ENCODE measurements at places on chromosomes 2 and 18. TPM values are rescaled to one million over a fixed set of nuclear protein-coding genes. Genes with fewer than 3 reads are reported as not detected.

The RBM45 gene
- 11.6 TPM for total RNA-seq

- no peaks in the 10 kb centered on the region for H3K27me3 ChIP-seq
- no peak overlapping the region for H3K4me3 ChIP-seq
- DNase-seq: peak; percentile 31
Observed at GRCh38 chr18:45166341-45166835, 448.9 kb upstream of the SLC14A2 start.

The DSG1 gene
- total RNA-seq: not detected

DNA sequence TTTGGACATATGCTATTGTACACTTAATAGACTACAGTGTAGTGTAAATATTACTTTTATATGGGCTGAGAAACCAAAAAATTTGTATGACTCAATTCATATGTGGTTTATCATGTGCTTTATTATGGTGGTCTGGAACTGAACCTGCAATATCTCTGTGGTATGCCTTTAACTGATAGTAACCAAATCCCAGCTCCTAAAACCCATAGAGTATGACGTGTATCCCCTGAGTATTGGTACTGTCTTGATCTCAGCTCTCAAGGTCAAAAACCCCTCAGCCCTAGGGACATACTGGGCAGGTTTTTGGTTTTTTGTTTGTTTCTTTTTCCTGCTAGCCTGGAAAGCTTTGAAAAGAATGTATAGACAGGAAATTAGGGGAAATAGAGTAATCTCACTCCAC is 42.2 kb upstream of the ARHGAP15 start:
- no peak overlapping the region for H3K4me3 ChIP-seq
- no peaks in the 10 kb centered on the region for H3K36me3 ChIP-seq
- H3K4me1 ChIP-seq: no peaks in the 10 kb centered on the region

DNA sequence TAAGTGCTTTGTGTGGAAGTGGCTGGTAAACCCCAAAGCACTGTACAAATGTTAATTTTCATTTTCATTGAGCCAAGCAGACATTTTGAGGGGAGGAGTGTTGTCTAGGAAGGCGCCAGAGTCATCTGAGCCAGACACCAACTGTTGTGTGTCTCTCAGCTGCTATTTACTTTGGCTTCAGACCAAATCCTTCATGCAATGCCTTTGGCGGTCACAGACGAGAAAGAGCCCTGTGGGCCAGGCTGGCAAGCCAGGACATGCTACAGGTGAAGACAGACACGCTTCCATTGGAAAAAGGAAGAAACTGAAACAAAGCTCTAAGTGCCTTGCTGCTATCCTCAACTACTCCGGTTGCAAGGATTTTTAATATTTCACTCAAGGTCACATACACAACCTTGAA is 115.4 kb upstream of the CDC42EP3 start:
- H3K4me3 ChIP-seq: no peak overlapping the region
- no peaks in the 10 kb centered on the region for H3K27me3 ChIP-seq
- H3K27ac ChIP-seq: no peak overlapping the region

DNA sequence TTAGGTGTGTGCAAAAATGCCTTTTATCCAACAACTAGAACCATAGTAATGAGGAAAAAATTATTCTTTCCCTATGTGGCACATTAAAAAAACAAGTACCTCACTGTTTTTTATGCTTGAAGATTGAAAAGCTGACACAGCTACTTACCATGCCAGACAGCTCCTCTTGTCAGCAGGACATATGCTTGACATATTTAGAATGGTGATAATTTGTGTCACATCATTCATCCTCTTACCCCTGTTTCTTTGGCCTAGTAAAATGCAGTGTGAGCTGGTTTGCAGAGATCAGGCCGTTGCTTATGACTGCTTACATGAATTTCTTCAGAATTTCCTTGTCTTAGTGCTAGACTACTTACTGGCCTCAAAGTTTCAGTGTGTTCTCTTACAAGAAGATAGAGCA is 869.9 kb downstream of the LRP1B start:
- no peak for DNase-seq
- H3K4me1 ChIP-seq: no peaks in the 10 kb centered on the region
- H3K27ac ChIP-seq: no peak overlapping the region
- H3K27me3 ChIP-seq: no peaks in the 10 kb centered on the region
- no peaks in the 10 kb centered on the region for H3K36me3 ChIP-seq

DNA sequence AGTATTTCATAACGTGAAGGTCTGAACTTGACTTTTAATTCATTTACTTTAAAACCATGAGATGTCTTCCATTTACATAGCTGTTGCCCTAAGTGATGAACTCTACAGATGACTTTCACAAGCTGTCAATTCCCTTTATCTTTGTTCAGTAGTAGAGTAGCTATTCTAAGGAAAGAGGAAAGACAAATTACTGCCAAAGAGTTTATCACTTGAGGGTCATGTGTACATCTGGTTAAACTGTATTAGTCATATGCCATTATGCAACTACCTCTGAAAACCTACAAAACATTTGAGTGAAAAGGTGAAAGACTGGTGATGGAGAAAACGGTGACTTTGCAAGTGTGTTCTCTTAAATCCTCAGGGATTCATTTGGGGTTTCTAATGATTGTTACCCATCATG is 763.9 kb downstream of the TMEM182 start:
- H3K4me3 ChIP-seq: no peak overlapping the region
- no peak overlapping the region for H3K27ac ChIP-seq
- H3K36me3 ChIP-seq: no peaks in the 10 kb centered on the region
- no peaks in the 10 kb centered on the region for H3K27me3 ChIP-seq
- DNase-seq: no peak

DNA sequence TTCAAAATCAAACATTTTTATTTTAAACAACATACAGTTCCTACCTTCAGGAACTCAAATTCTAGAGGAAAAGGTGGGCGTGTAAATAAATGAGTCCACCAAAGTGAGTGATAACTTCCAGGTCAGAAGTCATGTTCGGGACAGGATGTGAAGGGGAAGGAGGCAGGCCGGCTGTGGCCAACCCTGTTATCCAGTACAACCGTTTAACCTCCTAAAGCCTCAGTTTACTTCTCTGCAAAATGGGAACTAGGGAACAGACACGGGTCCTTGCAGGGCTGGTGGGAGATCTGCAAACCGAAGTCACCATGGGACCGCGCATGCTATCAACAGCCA is 373 bp downstream of the EIPR1 start:
- peaks cover 15% of the 10 kb centered on the region for H3K4me1 ChIP-seq
- peaks cover 42% of the 10 kb centered on the region for H3K36me3 ChIP-seq
- H3K4me3 ChIP-seq: peak overlapping the region; percentile 96
- DNase-seq: no peak

The MTCL1 gene
- 297 TPM for total RNA-seq

DNA sequence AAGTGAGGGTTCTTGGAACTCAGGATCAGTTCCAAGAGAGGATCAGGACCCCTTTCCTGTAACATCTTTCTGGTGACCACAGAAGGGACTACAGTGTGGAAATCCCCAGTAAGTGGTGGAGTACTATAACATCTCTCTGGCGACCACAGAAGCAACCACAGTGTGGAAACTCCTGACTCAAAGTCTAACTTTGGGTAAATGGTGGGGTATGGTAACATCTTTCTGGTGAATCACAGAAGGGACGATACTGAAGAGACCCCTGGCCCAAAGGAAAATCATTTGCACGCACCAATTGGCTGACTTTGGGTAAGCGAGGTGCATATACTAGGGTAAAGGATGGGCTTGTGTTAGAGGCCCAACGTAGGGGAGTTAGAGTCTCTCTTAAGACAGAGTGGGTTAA is 56.3 kb upstream of the GULP1 start:
- no peak for DNase-seq
- H3K4me1 ChIP-seq: no peaks in the 10 kb centered on the region
- H3K27me3 ChIP-seq: no peaks in the 10 kb centered on the region
- no peak overlapping the region for H3K4me3 ChIP-seq
- no peaks in the 10 kb centered on the region for H3K36me3 ChIP-seq

The SEC11C gene
- total RNA-seq: 101 TPM

The MAPK4 gene
- total RNA-seq: not detected

GRCh38 chr18:31204833-31205232 is 42.2 kb upstream of the DSC1 start:
- H3K4me1 ChIP-seq: peaks cover 53% of the 10 kb centered on the region
- no peak for DNase-seq
- H3K27ac ChIP-seq: peak overlapping the region; percentile 30

DNA sequence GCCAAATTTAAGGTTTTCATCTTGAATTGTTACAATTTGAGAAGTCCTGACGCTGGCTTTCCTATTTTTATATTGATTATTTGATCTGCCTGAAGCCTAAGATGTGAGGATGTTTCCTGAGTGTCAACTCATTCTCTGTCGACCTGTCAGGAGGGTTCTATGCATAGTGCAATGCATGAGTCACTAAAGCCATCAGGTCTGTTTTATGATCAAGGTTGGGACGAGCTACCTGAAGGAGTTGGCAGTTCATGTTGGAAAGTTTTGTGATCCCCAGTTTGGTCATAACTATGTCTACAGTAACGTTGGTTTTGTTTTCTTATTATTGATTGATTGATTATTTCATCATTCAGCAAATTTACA is 71.2 kb downstream of the NABP1 start:
- no peaks in the 10 kb centered on the region for H3K27me3 ChIP-seq
- H3K4me3 ChIP-seq: no peak overlapping the region
- H3K4me1 ChIP-seq: no peaks in the 10 kb centered on the region
- H3K27ac ChIP-seq: peak overlapping the region; percentile 57
- no peak for DNase-seq

- H3K36me3 ChIP-seq: no peaks in the 10 kb centered on the region
- no peak for DNase-seq
- no peak overlapping the region for H3K27ac ChIP-seq
- no peaks in the 10 kb centered on the region for H3K4me1 ChIP-seq
- no peak overlapping the region for H3K4me3 ChIP-seq
- peaks cover 98% of the 10 kb centered on the region for H3K27me3 ChIP-seq
Observed at GRCh38 chr2:71603311-71603811, 150.0 kb downstream of the DYSF start.

The SLC9A4 gene
- total RNA-seq: 0.12 TPM

DNA sequence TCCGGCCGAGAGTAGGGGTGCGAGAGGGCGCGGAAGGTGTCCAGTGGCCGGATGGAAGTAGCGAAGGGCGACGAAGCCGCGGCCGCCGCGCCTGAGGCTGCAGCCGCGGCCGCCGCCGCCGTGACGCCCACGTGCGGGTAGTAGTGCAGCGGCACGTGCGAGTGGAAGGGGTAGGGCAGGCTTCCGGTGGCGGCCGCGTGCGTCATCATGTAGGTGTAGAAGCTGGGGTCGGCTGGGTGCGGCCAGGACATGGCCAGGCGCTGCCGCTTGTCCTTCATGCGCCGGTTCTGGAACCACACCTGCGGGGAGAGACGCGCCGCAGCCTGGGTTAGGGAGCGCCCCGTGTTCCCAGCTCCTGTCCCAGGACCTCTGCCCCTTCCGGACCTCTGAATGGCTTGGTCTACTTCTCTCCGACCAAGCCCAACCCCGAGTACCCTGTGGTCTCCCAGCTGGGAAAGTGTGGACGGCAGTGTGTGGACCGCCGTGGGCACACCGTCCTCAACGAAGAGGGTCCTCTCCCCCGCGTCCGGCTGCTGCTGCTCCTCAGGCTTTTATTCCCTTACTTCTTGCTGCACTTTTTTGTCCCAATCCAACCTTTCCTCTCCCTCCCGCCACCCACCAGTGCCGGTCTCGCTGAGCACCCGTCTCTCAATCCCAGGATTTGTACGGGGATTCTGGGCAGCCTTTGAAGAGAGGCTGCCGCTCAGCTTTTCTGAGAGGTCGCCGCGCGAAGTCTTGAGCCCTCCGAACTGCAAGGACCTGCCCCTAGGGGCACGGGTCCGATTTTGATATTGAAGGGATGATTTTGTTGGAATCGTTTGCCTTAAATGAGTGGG is 3.0 kb downstream of the EVX2 start:
- H3K4me3 ChIP-seq: peak overlapping the region; percentile 86
- peaks cover 8% of the 10 kb centered on the region for H3K4me1 ChIP-seq
- peaks cover 15% of the 10 kb centered on the region for H3K36me3 ChIP-seq
- H3K27ac ChIP-seq: no peak overlapping the region
- H3K27me3 ChIP-seq: peaks cover 27% of the 10 kb centered on the region
- DNase-seq: peak; percentile 30

The TOGARAM2 gene
- total RNA-seq: 0.47 TPM

- no peaks in the 10 kb centered on the region for H3K4me1 ChIP-seq
- H3K4me3 ChIP-seq: no peak overlapping the region
- no peaks in the 10 kb centered on the region for H3K36me3 ChIP-seq
- H3K27ac ChIP-seq: no peak overlapping the region
Observed at GRCh38 chr2:26313446-26313845, 32.5 kb upstream of the SELENOI start.

The LTBP1 gene
- 13.9 TPM for total RNA-seq

DNA sequence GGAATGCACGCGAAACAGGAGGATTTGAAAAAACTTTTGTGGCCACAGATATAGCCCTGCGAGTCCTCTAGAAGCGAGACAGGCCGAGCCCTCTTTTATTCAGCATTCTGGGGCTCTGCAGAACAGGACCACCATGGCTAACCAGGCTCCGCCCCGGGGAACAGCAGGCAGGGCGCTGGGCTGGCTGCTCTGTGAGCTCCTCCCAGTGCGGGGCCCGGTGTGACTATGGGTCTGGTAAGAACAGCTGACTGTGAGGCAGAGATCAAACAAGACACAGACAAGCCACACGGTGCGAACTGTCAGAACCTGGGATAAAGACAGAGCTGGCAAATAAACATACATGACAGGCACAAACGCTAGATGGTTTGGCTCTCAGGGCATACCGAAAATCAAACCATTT is 15.5 kb downstream of the PXDN start:
- no peak overlapping the region for H3K27ac ChIP-seq
- no peaks in the 10 kb centered on the region for H3K27me3 ChIP-seq
- H3K4me1 ChIP-seq: no peaks in the 10 kb centered on the region
- DNase-seq: no peak

The HAAO gene
- 1.5 TPM for total RNA-seq

DNA sequence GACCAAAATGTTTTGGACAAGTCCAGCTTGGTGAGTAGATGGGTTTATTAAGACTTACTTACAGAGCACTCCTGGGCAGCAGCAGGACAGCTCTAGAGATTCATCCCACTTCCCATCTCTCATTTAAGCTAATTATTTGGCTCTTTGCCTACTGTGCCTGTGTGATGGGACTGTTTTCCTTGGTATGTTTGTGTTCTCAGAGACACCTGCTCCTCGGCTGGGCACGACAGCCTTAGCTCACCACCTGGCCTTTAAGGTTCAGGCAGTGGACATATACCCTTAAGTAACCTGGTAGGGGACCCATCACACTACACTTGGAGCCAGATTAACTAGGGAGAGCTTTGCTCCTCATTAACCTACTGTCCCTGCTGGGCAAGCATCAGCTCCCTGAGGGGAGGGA is 41.7 kb upstream of the EFEMP1 start:
- no peak overlapping the region for H3K27ac ChIP-seq
- no peaks in the 10 kb centered on the region for H3K36me3 ChIP-seq
- H3K27me3 ChIP-seq: no peaks in the 10 kb centered on the region
- H3K4me3 ChIP-seq: no peak overlapping the region
- no peak for DNase-seq

- peaks cover 40% of the 10 kb centered on the region for H3K36me3 ChIP-seq
- peak overlapping the region; percentile 96 for H3K27ac ChIP-seq
- H3K27me3 ChIP-seq: no peaks in the 10 kb centered on the region
- no peak for DNase-seq
- peaks cover 78% of the 10 kb centered on the region for H3K4me1 ChIP-seq
- no peak overlapping the region for H3K4me3 ChIP-seq
Observed at GRCh38 chr2:223800908-223801307, 36.5 kb downstream of the AP1S3 start.

All from Calu3 (cell line).